ENCODE measurements at places on chromosomes 12 and 14.

DNA sequence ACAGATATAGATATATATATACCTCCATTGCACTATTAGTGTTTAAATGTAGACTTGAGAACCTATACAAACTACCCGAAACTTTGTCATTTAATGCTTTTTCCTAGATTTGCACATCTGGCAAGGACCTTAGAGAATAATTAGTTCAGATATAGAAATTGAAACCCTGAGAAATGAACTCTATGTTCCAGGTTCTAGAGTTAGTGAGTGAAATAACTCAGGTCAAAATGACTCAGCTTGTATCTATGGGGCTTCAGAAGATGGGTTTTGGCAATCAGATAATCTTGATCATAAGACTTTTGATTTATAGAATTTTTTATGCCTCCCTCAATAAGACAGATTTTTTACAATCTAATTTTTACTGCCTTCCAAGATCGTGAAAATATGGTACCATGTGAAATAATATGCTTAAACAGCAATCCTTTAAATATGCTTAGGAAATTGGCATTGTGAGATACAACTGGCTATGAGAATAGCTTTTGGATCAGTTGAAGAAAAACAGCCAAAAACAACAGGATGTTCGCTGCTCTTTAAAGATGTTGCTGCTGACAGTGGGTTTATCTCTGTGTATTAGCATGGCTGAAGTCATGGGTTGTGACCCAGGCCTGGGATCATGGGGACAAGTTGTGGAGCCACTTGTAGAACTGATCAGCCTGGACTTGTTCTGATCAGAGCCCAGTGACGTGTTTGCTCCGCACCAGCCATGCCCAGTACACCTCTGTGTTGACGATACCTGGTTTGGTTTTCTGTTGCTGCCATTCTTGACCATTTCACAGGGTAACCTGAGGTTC, 63.6 kb downstream of the TTLL5 start:
- DNase-seq = no peak

DNA sequence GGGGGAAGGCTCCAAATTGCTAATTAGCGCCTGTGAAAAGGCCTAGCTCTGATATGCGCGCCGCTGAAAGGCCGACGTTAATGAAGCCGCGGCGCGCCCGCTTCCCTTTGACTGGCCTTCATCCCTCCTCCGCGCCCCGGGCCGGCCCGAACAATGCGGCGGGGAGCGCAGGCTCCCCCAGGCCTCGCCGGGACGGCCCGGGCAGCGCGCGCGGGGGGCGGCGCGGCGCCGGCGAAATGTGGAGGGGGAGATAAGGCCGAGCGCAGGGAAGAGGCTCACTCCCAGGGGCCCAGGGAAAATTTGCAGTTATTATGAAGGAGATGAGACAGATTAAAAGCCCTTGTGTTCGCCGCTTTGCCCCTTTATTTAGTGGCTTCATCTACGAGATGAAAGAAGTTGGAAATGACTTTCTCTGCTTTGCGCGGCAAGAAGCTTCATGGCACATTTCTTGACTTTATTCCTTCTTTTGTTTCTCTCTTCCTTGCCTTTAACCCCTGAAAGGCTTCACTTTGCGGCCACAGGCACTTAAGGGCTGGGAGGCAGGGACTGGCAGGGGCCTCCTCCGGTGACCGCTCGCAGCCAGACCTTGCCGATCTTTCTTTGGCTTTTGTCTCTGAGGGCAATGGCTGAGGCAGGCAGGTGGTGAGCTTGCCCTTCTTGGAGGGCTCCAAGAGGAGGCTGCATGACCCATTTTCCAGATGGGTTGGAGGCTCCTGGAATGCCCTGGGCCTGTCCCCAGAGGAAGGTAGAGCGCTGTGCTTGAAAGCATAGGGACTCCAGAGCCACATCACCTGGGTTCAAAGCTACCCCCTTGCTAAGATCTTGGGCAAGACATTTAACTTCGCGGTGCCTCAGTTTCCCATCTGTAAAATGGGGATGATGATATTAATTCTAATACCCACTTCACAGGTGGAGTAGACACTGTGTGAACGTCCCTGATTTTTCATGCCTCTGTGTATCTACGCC, 12.7 kb upstream of the GPATCH2L start:
- no peak for DNase-seq

GRCh38 chr12:45655186-45655585, 74.3 kb upstream of the ARID2 start:
- DNase-seq = peak; percentile 24

GRCh38 chr12:11534064-11534463, 115.4 kb upstream of the ETV6 start:
- DNase-seq = no peak

GRCh38 chr12:4610481-4610880, 38.4 kb downstream of the AKAP3 start:
- DNase-seq = no peak

GRCh38 chr12:44795970-44796369, 80.1 kb downstream of the NELL2 start:
- DNase-seq = no peak
